ENCODE measurements at places on chromosomes 4 and X. TPM values are rescaled to one million over a fixed set of nuclear protein-coding genes. Genes with fewer than 3 reads are reported as not detected.

Gene PAGE1
- not detected for total RNA-seq

Gene HSFX4
- not detected for total RNA-seq

Gene DYNLT3
- 64.2 TPM for total RNA-seq

Gene SLC10A4
- not detected for total RNA-seq
